Activated T-helper 17 cell treated with anti-CD3 and anti-CD28 coated beads, Interleukin-2, amount 50 U/mL, for 72 hours (primary cell): ENCODE measurements at places on chromosomes 3 and 15.

DNA sequence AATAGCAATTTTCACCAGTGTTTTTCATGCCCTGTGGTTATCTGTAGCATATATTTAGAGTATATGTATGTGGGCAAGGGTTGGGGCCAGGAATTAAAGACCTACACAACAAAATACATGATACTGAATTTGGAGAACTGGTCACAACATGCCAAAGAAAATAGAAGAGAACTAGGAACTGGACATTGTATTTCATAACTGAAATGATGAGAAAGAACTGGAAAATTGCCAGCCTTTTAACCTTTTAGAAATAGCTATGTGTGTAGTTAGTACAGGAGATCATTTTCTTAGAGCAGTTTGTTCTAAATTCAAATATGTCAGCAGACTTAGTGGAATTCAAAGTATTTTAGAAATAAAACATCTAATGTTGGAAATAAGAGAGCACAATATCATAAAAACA lies 227.1 kb upstream of the CGNL1 start:
- ATAC-seq, result no peak

GRCh38 chr3:81154611-81155143 lies 606.8 kb downstream of the GBE1 start:
- ATAC-seq, result no peak

DNA sequence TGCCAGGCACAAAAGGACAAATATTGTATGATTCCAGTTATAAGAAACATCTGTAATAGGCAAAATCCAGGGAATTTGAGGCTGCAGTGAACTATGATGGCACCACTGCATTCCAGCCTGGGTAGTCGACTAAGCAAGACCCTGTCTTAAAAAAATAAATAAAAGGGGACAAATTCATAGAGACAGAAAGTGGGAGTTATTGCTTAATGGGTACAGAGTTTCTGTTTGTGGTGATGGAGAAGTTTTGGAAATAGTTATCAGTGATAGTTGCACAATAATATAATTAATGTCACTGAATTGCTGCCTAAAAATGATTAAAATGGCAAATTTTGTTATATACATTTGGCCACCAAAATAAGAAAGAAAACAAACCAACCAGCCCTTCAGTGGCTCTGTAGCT lies 27.6 kb upstream of the CNBP start:
- no peak for ATAC-seq

- ATAC-seq, result no peak
These were observed 41.3 kb upstream of the MAP4 start for GRCh38 chr3:48057521-48057920.

DNA sequence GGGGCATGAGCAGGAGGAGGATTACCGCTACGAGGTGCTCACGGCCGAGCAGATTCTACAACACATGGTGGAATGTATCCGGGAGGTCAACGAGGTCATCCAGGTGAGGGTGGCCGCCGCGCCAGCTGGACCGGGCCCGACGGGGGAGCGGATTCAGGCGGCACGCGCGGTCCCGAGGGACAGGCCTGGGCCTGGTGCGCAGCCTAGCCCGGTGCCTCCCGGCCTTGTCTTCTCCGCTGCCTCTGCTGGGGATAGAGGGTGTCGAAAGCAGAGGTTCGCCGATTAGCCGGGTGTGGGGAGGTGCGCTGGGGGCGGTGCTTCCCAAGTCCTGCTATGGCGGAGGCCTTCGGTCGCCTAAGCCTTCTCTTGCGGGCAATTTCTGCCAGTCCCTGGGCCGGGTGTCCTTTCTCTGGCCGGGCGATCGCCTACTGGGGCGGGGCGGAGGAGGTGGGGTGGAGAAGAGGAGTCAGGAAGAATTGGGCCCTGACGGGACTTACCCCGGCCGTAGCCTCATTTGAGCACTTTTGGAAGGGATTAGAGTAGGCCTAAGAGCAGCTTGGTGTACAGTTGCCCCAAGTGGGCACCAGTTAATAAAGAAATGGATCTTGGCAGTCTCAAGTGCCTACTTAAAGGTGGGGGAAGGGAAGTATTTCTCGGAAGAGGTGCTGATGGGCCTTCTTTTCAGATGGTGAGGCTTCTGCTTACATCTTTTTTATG lies 940 bp downstream of the ARIH1 start:
- ATAC-seq, result peak; percentile 59

DNA sequence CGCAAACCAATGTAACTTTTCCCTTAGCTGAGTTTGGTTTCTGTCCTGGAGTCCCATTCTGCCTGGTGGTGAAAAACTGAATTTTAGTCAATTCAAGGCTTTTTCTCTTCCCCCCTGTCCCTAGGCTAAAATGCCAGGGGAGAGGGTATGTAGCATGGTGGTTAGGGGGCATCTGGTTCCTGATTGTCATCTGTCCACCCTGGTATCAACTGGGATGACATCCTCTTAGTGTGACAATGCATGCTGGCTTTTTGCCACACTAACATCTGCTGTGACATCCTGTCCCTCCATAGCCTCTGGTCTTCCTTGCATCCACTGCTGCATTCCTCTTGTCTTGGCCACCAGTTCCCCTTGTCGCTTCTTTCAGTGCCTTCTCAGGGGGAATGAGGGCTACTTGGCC lies 73.7 kb downstream of the ABHD5 start:
- ATAC-seq, result no peak

DNA sequence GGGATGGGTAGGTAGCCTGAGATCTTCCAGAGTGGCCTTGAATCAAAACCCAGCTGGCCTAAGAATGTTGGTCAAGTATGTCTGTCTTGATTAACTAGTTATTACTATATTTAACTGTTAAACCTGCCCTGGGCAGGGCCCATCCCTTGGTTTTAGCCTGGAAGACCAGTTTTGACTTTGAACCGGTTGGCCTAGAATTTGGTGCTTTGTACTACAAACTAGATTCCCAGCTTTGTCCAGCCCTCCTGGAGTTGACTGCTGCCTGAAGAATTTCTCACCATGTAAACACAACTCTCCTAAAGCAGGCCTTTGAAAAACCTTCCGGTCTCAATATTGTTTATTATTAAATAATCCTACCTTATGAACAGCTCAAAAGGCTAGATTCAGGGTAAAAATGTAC lies 16.0 kb downstream of the C15orf62 start:
- no peak for ATAC-seq

DNA sequence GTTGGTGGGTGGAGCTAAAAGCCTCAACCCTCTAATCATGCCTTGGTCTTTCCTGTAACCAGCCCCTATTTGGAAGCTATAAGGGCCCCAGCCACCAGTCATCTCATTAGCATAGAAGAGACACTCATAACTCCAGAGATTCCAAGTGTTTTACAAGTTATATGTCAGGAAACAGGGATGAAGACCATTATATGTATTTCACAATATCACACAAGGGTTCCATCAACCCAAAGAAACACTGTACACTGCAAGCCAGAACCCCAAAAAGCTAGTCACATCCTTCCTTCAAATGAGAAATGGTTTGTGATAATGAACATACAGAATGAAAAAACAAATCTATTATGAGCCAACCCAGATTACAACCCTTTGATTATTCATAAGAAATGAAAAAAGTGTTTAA lies 175.7 kb downstream of the PDE8A start:
- ATAC-seq, result no peak
